ENCODE measurements at places on chromosomes 2 and 18.

- DNase-seq: peak; percentile 84
These were observed 209.0 kb downstream of the PRKCE start for GRCh38 chr2:45860136-45861121.

- no peak for DNase-seq
These were observed 1.7 kb downstream of the TMBIM1 start for GRCh38 chr2:218290316-218291261.

DNA sequence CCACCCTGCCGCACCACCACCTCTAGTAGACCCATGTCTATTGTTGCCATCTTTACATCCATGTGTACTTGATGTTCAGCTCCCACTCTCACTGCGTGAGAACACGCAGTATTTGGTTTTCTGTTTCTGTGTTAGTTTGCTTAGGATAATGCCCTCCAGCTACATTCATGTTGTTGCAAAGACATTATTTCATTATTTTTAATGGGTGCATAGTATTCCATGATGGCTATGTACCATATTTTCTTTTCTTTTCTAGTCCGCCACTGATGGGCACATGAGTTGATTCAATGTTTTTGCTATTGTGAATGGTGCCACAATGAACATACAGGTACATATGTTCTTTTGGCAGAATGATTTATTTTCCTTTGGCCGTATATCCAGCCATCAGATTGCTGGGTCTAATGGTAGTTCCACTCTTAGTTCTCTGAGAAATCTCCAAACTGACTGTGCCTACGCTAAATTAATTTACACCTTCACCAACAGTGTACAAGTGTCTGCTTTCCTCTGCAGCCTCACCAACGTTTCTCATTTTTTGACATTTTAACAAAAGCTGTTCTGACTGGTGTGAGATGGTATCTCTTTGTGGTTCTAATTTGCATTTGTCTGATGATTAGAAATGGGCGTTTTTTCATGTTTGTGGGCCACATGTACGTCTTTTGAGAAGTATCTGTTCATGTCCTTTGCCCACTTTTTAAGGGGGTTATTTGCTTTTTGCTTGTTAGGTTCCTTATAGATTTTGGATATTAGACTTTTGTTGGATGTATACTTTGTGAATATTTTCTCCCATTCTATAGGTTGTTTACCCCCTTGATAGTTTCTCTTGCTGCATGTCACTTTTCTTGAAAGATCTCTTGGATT lies 10.5 kb upstream of the ZNF513 start:
- no peak for DNase-seq

DNA sequence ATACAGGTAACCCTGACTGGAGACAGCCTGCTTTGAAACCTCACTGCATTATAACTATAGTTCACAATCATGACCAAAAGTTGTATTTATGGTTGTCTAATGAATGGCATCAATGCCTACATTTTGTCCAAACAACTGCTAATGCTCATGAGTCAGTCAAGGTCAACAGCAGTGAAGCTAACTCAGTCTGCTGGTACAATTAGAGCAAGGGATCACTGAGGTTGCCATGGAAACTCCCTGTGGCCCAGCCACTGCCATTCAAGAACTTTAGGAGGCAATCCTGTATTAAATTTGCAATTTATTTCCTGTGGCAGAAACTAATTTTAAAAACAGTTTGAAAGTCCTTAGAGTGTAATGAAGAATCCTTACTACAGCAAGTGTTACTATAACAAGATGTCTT lies 185.1 kb upstream of the SMAD7 start:
- no peak for DNase-seq

- no peak for DNase-seq
These were observed 15.5 kb downstream of the GTF2A1L start for GRCh38 chr2:48633143-48633542.

GRCh38 chr2:20156836-20157192 lies 68.1 kb downstream of the SDC1 start:
- peak; percentile 22 for DNase-seq

- DNase-seq: no peak
These were observed 9.4 kb downstream of the MBD2 start for GRCh38 chr18:54215069-54215468.

Measured in right forelimb (tissue), 1 donor.